ENCODE measurements at places on chromosomes 4 and X.
A peak's percentile ranks its signal among the peaks of the same experiment; 100 is the strongest.

- no peak for DNase-seq
These were observed 67.8 kb upstream of the LNX1 start for GRCh38 chr4:53659112-53659511.

DNA sequence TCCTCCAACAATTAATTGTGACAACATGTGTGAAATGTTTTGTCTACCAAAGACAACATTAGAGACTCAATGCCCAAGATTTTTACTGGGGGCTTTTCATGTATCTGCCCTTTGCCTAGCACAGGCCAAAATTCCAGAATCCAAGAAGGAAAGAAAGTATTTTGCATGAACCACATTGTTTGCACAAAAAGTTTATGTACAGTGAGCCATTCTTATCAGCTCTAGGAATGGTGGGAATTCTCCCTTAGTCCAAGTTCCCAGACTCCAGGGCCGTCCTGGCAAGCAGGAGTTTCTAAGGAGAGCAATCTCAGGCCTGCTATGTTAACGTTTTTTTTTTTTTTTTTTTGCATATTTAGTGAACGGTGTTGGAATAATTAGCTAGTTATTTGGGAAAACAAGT lies 21.6 kb downstream of the GPRASP1 start:
- DNase-seq: no peak

DNA sequence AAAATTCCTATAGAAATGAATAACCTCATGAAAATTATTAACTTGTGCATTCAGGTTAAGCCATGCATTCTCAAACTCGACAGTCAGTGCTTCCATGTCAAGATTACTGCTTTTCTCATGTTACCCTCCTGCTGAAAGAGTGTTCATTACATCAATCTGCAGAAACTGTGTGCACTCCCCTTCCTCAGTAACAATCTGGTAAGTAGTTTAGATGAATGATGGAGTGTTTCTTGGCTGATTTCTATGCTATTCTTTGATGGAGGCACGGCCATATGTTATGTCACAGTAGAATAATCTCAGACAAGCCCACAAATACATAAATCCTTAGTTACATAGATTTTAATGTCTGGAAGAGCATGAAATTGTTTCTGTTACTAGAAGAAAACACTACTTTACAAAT lies 193.3 kb upstream of the FAM47A start:
- no peak for DNase-seq

DNA sequence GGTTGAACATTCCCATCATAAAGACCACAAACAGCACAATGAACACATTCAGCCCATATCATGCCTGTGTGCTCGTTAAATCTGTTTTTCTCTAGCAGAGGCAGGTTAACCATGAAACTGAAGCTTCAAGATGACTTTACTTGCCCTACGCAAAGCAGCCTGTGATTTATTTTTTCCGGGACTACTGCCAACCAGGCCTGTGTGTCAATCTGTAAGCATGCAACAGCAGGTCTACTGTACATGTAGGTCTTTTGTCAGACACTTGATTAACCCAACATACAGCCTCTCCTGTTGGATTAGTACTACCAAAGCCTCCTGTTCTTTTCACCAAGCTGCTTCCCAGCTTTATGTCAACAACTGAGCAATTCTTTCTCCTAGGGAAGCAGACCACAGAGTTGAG lies 85.5 kb upstream of the ACSL1 start:
- no peak for DNase-seq

- peak; percentile 3 for DNase-seq
These were observed 329.3 kb upstream of the RPS6KA3 start for GRCh38 chrX:20595928-20596575.

Measured in GM13976 (cell line).